HS-5 (cell line): ENCODE measurements at places on chromosomes 11 and 22.

DNA sequence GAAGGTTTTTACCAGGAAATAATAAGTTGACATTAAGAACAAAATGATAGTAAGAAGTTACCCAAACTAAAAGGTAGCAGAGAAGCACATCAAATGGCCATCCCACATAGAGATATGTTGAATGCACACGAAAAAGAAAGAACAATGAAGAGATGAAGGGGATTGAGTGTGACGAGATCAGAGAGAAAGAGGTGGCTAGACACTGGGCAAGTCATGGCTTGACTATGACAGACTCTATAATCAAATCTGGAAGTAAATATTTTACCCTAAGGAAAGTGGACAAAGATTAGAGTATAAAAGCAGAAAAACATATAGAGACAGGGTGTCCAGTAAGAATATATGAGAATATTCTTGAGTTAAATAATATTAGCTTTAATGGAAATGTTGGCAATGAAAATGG is 31.4 kb downstream of the CASP12 start:
- DNase-seq: no peak

GRCh38 chr11:3010521-3011275 is 18.6 kb upstream of the NAP1L4 start:
- no peak for DNase-seq

GRCh38 chr11:116374085-116374484 is 398.7 kb downstream of the BUD13 start:
- no peak for DNase-seq

GRCh38 chr22:20650294-20651207 is 123.4 kb upstream of the SERPIND1 start:
- no peak for DNase-seq

DNA sequence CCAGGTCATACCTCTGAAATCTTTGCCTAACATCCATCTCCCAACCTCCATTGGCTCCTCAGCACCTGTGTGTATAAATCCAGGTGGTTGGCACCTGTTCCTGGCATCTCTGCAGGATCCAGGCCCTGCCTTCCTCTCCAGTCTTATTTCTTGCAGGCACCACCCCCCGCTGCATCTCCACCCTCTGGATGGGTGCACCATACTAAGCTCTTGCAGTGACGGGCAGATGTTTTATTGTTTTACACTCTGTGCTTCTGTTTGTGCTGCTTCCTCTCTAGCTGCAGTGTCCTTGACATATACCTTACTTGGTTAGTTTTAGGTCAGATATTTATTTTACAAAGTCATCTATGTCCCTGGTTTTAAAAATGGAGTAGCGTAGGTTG is 102.6 kb downstream of the TBC1D22A start:
- DNase-seq: no peak

GRCh38 chr11:23233075-23233474 is 372.8 kb upstream of the CCDC179 start:
- peak; percentile 30 for DNase-seq

DNA sequence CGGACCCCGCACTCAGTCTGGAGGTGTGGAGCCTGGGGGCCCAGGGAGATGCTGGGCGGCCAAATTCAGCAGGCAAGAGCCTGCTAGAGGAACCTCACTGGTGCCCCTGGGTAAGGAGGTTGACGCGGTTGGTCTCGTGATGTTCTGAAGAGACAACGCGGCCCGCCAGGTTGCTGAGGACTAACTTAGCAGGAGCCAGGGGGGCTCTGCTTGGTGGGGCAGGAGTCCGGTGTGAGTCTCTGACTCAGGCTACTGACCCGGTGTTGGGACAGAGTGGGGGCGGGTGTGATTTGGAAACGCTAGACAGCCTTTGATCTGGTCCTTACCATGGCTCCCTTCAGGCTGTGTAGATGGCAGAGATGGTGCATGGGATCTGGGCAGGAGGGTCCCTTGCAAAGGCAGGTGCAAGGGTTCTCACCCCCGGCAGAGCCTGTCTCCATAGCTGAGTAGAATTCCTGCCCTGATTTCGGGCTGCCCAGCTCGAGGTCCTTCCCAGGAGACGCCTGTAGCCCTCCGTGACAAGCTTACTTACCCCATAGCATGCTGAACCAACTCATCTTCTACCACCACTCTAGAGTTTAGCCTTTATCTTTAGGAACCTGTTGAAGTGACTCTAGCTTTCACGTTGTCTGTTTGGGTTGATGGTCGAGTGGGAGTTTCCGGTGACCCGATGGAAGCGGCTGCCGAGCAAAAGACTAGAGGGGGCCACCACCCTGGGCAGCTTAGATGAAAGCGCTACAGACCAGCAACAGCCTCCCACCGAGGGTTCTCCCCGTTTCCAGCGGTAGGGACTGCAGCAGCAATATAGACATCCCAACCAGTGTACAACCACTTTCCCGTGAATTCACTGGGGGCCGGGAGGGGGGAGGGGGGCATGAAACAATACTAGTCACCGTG is 38.4 kb downstream of the KCNC1 start:
- DNase-seq: no peak

DNA sequence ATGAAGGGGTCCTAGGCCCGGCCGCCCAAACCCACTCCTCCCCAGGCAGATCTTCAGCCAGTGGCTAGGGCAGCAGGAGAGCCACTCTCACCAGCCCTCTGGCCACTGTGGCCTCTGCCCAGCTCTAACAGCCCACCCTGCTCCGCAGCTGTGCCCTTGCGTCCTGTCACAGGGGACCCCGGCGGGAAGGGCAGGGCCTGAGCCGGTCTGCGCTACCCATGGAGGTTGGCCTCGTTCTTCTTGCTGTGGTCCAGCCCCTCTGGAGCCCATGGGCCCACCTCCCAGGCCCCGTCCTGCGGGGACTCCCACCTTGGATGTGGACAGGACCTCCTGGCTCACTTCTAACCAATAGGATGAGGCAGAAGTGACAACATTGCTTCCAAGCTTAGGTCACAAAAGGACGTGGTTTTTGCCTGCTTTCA is 38.3 kb upstream of the TH start:
- DNase-seq: no peak

DNA sequence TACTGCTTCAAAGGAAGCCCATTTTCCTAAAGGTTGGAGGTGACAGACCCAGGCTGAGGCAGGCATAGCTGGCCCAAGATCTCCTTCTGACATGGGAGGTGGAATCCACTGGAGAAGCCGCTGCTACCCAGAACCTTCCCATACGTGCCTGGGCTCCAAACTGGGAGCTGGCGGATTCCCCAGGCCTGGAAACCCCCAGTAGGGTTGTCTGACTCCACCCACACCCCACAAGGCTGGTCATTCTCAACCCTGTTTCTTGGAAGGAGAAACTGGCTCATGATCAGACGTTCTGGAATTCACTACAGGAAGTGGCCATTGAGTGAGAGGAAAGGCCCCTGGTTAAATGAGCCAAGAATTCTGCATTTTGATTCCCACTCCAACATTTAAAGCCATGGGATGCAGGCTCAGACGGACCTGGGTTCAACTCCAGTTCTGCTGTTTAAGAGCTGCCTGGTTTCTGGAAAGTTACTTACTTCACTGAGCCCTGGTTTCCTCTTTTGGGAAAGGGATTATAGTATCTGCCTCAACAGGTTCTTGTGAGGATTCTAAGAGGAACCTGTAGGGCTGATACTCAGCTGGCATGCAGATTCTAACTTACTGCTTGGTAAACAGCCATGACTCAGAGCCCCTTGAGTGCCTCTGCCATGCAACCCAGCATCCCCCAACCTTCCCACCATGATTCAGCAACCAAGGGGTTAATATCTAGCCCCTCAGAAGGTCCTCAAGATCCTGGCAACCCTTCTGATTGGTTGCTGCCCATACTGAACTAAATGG is 19.4 kb upstream of the TSKU start:
- no peak for DNase-seq

- no peak for DNase-seq
These were observed 22.7 kb downstream of the NAV2 start for GRCh38 chr11:19735157-19735908.

GRCh38 chr11:65960824-65961266 is 689 bp upstream of the SART1 start:
- no peak for DNase-seq

DNA sequence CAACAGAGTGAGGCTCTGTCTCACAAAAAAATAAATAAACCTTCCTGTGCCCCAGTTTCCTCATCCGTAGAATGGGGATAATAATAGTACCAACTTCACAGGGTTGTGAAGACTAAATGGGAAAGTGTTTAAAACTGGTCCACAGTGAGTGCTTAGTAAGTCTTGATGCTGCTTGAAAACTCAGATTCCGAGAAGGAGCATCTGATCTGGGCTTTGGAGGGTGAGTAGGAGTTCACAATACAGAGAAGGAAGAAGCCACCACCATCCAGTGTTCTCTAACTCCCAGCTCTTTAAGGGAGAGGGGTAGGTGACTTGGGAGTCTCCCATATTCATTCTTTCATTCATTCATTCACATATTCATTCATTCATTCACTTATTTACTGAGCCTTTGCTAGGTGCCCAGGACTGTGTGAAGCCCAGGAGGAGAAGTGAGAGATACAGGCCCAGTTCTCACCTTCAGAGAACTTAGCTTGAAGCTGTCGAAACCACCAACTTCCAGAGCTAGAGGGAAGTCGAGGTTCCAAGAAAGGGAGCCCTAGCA is 17.7 kb downstream of the CYTH4 start:
- no peak for DNase-seq

DNA sequence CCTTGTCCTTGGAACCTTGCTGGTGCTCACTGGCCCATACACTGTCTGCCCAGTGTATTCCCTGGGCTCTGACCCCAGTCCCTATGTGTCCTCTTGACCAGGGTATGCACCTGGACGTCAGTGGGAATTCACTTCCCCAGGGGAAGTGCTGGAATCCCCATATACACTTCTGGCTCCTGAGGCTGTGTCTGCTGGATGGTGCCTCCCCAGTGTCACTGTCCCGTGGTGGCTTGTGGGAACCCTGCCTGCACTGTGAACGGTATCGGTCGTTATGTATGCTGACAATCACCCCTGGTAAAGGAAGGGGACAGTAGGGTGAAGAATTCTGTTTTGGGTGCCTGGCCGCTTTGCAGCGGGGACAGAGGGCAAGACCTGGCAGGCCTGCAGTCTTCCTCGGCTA is 95.9 kb downstream of the RRM1 start:
- no peak for DNase-seq

GRCh38 chr11:128179512-128179911 is 407.8 kb downstream of the ETS1 start:
- no peak for DNase-seq

- no peak for DNase-seq
These were observed 20.9 kb downstream of the SERGEF start for GRCh38 chr11:17991783-17992433.

DNA sequence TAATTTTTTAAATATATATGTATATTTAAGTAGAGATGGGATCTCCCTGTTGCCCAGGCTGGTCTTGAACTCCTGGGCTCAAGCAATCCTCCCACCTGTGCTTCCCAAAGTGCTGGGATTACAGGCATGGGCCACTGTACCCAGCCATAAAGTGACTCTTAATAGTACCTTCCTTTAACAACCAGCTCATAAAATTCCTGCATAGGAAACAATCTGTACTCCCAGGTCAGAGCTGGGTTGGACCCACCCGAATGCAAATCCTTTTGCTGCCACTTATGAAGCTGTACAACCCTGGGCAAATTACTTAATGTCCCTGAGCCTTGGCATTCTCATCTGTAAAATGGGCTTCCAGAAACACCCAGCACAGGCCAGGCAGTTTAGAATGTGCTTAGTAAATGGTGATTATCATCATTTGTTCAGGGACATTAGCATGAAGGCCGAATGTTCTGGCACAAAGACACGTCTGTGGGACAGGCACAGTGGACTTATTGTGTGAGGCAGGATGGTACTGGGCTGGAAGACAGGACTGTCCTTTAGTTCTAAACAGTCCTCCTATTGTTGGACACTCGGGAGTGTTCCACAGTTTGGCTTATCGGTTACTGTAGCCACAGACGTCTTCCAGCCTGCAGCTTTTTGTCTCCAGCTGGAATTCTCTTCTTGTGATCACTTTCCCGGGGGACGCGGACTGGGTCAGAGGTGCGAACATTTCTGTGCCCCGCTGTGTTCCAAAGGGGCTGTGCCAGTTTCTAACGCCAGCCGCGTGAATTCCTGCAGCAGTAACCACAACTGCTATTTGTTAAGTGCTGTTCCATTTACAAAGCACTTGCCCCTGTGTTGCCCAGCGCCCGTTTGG is 6.0 kb downstream of the PDXP start:
- DNase-seq: no peak

DNA sequence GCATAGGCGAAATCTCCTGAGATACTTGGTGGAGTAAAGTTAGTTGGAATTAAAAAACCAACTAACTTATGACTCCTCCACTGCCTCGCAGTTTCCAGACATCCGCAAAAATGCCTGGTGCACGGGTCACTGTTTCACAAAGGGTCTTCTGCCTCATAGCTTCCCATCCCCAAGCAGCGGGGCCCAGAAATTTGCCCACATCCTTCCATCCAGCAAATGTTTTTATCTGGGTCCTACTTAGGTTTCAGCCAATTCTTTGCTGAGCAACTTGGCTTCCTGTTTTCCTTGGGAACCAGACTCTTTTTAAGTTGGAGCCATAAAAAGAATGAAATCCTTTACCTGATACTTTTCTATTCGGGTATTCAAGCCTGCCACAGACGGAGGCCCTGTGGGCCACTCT is 36.2 kb downstream of the FZD4 start:
- no peak for DNase-seq

GRCh38 chr11:28878025-28878424 is 769.8 kb downstream of the METTL15 start:
- DNase-seq: no peak

- no peak for DNase-seq
These were observed 14.8 kb downstream of the CCND1 start for GRCh38 chr11:69655479-69656428.
